ENCODE measurements at places on chromosomes 2 and 18.

DNA sequence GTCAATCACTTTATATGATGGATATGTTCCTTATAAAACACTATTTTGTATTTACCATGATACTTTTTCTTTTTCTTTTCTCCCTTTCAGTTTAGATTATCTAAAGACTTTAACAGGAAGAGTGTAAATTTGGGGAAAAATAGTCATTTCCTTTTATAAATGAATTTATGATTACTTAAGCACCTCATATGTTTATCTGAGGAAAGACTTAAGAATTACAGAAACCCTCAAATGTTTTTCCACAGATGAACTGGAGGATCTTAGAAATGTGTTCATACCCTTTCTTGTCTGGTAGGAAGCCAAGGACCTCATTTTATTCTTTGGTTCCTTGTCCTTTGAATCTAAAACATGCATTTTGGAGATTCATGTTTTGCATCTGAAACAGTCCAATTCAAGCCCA, 36.7 kb downstream of the MAPRE2 start:
- DNase-seq = no peak

DNA sequence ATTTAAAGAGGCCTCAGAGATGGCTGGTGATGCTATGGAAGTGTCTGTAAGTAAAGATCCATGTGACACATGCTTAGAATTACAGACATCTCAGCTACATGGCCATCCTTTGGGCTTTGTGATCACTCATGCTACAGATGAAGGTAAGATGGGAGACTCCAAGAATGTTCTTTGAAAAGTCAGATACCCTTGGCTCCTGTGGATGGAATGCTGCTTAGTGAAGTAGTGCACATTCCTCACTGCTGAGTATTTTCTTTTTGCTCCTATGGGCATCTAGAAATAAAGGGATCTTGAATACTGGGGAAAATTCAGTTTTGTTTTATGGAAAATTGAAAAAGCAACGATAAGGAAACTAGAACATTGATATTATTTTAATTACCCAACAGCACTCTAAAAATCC, 55.2 kb upstream of the REV1 start:
- no peak for DNase-seq

DNA sequence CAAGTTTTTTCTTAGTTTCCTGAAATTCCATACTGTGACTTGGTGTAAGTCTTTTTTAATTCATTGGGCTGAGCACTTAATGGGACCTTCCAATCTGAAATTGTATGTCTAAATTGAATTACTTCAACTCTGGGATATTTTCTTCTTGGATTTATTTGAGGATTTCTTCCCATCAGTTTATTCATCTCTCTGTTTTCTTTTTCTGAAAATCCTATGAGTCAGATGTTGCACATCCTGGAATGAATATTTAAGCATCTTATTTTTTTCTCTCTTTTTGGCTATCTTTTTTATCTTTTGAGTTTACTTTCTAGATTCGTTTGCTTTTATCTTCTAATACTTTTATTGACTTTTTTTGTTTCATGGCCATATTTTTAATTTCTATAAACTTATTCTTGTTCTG, 55.4 kb upstream of the ACYP2 start:
- no peak for DNase-seq

GRCh38 chr2:99679518-99679917, 189.7 kb upstream of the REV1 start:
- DNase-seq = no peak

DNA sequence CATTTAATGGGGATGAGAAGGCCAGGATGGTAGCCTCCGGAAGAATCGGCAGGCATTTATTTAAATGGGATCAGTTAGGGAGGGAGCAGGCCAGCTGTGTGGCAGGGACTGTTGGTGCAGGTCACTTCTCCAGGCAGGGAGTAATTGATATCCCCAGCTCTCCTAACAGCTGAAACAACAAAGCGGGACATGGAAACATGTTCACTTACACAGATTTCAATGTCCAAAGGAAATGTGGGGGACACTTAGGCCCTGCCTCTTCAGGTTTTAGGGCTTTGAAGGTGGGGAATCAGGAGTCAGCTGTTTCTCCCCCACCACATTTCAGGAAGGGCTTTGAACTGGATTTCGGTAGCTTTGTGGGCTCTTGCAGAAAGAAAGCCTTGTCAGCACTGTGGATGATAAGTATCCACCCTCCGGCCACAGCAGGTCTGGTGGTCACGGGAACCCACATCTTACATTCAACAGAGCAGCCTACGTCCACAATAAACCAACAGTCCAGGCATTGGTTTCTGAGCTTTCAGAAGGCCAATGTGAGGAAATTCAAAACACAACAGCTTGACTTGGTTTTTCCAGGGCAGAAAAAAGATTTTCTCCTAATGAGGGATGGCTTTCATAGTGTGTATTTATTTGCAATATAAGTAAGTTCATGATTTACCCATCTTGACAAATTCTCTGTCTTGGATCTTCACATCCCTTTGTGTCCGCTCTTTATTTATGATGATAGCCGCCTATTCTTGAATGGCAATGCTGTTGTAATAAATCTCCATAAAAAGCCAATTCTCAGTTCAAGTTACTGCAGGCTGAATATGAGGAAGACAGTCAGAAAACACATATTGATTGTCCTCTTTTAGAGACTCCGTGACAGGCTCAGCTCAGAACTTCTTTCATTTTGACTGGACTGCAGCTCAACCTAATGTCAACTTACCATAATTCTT, 96.6 kb upstream of the NRP2 start:
- no peak for DNase-seq

GRCh38 chr2:217972490-217972889, 30.3 kb downstream of the TNS1 start:
- no peak for DNase-seq

- no peak for DNase-seq
These were observed 102.0 kb downstream of the DCDC2C start for GRCh38 chr2:3805201-3805939.

- no peak for DNase-seq
These were observed 129.8 kb upstream of the LMAN1 start for GRCh38 chr18:59488899-59489298.

DNA sequence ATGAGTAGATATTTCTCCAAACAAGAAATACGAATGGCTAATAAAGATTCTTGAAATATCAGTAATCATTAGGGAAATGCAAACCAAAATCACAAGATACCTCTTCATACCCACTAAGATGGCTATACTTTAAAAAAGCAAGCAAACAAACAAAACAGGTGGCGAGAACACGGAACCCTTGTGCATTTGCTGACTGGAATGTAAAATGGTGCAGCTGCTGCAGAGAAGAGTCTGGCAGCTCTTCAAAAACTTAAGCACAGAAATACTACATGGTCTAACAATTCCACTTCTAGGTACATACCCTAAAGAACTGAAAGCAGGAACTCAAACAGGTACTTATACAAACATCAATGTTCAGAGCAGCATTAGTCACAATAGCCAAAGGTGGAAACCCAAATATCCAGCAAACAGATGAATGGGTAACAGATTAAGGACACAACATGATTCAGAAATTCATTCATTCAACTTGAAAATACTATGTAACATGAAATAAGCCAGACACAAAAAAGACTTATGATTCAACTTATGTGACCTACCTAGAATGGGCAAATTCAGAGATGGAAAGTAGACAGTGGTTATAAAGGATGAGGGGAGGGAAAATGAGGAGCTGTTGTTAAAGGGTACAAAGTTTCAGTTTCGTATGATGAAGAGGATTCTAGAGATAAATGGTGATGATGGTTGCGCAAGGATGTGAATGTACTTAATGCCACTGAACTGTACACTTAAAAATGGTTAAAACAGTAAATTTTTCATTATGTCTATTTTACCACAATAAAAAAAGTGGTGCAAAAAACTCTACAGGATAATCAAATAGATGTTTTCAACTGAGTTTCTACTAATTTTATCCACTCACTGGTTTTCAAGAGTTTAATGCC, 26.9 kb upstream of the GPR75 start:
- DNase-seq = no peak

DNA sequence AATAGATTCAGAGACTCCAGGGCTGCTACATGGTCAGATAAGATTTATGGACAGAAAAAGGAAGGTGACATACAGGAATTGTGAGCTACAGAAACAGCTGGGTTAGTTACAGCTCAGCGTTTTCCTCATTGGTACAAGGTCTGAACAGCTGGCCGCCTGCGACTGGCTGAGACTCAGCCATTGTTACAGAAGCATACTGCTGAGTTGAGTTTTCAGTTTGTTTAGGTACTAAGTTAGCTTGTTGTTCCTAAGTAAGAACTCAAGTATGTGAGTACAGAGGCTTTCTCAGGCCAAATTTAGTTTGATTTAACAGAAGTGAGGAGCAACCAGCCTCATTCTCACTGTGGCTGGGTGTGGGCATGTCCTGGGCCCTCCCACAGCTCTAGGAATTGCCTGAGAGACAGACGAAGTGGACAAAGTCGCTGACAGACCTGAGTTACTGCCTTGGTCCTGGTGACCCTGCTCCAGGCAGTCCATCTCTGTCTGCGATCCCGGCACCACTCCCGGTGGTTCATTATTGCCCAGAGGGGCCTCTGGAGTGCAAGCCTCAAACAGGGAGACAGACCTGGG, 27.8 kb upstream of the RHOB start:
- peak; percentile 55 for DNase-seq

DNA sequence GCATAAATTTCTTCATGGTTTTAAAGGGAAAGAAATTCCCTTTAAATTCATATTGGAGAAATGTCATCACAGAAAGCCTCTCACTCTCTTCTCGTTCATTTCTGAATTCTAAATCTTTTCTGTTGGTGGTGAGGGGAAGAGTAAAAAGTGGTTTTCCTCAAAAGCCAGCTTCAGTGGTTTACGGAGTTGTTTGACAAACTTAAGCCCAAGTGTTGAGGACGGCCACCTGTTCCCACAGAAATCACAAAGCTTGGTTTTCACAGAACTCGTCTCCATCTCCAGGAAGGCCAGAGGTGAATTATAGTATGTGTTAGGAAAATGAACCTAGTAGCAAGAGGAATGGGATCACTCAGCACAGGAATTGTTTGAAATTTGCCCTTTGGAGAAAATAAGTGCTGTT, 316.2 kb downstream of the PDE11A start:
- no peak for DNase-seq

- no peak for DNase-seq
These were observed 163.8 kb downstream of the SETBP1 start for GRCh38 chr18:44844486-44844885.

DNA sequence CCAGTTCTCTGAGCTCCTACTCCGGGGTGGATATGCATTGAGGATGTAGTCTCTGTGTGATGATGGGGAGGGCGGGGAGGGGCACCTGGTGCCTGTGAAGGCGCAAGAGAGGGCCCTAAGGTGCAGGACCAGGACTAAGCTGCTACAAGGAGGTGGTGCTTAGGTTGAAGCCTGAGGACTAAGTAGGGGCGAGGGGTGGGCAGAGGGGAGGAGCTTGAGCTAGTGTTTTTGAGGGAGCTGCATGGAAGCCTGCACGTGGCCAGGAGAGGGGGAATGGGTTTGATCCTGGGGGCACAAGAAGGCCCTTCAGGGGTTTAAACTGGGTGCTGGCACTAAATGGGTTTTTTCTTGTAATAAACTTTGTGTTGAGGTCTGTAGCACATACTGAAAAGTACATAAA, 105.0 kb downstream of the UGGT1 start:
- DNase-seq = peak; percentile 30

- no peak for DNase-seq
These were observed 51.8 kb downstream of the ATIC start for GRCh38 chr2:215363461-215364156.

DNA sequence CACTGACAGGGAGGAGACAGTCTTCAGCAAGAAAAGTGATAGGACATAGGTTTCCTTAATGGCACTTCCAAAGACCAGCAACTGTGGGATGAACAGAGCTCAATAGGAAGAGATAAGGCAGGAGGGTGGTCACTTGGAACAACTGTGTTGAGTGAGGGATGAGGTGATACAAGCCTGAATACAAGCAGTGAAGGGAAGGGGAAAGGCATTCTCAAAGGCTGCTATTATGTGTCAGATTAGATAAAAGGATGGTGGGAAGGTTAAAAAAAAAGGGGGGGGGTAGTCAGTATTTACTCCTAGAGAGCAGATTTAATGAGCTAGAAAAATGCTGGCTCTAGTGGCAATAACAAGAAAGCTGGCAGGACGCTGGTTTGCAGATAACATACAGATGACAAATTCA, 25.7 kb downstream of the CCBE1 start:
- DNase-seq = no peak

DNA sequence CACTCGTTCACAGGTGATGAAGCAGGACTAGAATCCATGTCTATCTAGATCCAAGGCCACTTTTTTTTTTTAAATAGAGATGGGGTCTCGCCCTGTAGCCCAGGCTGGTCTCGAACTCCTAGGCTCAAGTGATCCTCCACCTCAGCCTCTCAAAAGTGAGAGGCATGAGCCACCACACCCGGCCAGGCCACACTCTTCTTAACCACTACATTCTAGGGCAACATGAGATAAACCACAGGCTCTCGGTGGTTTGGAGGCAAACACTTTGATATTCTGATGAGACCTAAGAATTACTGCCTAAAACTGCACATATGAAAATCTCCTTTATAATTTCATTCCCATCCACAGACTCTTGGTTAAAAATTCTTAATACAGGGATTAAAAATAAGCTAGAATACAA, 51.8 kb downstream of the USP34 start:
- DNase-seq = no peak

DNA sequence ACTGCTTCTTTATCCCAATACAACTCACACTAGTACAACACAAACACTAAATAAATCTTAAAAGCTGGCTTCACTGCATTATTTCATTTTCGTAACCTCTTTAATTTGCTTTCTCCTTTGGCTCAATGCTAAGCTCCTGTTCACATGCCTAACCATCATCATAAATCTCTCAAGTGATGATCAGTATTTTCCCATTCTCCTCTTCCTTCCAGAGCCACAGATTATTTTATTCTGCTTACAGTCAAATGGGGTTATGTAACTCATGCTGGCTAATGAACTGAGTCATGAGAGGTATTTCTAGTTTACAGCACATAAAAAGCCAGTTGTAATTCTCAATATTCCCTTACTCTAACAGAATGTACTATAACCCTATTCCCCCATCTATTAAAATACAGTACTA, 350.4 kb upstream of the ZC3H15 start:
- DNase-seq = no peak

GRCh38 chr2:71827524-71827901, 320.1 kb downstream of the CYP26B1 start:
- no peak for DNase-seq

- no peak for DNase-seq
These were observed 16.7 kb downstream of the TSN start for GRCh38 chr2:121771976-121772742.

- no peak for DNase-seq
These were observed 122.6 kb upstream of the XPO1 start for GRCh38 chr2:61660511-61661388.

GRCh38 chr2:189542145-189542882, 38.3 kb downstream of the SLC40A1 start:
- peak; percentile 81 for DNase-seq

- DNase-seq = no peak
These were observed 35.0 kb upstream of the IL1R2 start for GRCh38 chr2:101956465-101957438.

DNA sequence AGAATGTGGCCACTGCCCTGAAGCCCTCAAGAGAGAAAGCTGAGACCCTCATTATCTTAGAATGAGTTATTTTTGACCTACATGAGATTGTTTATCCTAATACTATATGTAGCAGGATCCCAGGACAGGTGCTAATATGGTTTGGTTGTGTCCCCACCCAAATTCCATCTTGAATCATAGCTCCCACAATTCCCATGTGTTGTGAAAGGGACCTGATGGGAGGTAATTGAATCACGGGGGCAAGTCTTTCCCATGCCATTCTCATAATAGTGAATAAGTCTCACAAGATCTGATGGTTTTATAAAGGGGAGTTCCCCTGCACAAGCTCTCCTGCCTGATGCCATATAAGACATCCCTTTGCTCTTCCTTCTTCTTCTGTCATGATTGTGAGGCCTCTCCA, 76.8 kb downstream of the CCBE1 start:
- no peak for DNase-seq

- DNase-seq = no peak
These were observed 362.8 kb downstream of the CBLN2 start for GRCh38 chr18:72181241-72181764.
